Activated CD8-positive, alpha-beta memory T cell treated with anti-CD3 and anti-CD28 coated beads for 48 hours (primary cell): ENCODE measurements at places on chromosomes 12 and 14.

DNA sequence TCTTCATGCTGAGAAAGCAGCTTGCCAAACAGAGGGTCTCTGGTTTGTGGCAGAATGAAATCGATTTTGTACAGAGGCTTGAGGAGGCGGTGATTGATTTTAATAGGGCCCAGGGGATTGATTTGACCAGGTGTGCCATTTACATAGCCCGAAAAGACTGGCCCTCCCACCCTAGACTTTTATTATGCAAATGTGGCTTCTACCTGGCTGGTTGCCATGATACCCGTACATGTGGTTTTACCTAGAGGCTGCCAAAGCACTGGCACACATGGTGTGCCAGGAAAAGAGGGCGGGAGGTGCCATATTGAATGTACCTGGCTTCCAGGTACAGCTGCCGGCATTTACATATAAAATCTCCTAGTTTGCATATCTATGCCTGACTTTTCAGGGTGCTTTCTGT, 18.0 kb upstream of the GUCY2C start:
- DNase-seq, result no peak

GRCh38 chr14:71130491-71131179, 223.4 kb downstream of the PCNX1 start:
- DNase-seq, result no peak

DNA sequence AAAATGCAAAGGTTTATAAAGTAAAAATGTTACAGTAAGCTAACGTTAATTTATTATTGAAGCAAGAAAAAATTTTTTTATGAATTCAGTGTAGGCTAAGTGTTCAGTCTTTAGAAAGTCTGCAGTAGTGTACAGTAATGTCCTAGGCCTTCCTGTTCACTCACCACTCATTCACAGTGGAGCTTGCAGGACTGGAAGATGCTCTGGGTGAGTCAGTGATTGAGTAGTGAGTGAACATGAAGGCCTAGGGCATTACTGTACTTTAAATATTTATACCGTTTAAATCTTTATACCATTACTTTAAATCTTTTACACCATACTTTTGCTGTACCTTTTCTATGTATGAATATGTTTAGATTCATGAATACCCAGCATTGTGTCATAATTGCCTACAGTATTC, 120.3 kb upstream of the SLC38A4 start:
- DNase-seq, result no peak

- DNase-seq, result no peak
Measured at GRCh38 chr12:113092607-113093408, 36.3 kb downstream of the DTX1 start.

DNA sequence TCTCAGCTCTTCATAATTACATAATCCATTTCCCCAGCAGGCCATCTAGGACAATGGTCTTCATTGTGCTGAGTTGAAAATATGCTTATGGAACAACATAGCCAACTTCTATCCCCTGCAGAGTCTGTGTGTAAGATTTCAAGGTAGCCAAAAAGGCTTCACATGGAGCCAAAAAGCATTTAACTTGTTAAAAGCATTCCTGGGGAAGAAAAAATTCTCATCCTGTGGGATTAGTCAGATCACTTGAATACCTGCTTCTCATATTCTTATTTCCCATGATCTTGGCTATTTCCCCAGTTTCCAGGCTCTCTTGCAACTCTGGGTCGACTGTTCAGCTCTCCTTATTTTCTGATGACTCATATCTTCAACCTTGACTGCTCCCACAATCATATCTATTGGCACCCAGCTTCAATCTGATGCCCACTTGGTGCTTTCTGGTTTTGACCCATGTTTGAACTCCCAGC, 178.9 kb downstream of the KLHL28 start:
- no peak for DNase-seq

DNA sequence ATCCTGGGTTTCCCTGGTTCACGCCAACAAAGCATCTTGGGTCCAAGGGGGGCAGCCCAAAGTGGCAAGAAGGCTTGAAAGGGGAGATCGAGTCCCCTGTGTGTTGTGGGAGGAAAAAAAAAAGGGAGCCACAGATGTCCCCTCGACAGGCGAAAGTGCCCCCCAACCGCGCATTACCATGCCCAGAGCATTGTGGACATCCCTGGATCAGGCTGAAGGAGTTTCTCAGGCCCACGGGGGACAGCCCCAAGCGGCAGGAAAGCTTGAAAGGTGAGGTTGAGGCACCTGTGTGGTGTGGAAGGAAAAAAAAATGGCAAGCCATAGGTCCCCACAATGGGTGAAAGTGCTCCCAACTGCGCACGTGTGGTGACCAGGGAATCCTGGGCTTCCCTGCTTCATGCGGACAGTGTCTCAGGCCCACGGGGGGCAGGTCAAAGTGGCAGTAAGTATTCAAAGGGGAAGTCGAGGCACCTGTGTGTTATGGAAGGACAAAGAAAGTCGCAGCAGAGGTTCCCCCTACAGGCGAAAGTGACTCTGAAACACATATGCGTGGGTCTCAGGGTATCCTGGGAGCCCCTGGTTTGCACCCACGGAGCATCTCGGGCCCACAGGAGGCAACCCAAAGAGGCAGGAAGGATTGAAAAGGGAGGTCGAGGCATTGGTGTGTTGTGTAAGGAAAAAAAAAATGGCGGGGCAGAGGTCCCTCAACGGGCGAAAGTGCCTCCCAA, 580.1 kb downstream of the ALG10 start:
- no peak for DNase-seq

- no peak for DNase-seq
Measured at GRCh38 chr14:68401317-68401716, 391.6 kb downstream of the ZFP36L1 start.

DNA sequence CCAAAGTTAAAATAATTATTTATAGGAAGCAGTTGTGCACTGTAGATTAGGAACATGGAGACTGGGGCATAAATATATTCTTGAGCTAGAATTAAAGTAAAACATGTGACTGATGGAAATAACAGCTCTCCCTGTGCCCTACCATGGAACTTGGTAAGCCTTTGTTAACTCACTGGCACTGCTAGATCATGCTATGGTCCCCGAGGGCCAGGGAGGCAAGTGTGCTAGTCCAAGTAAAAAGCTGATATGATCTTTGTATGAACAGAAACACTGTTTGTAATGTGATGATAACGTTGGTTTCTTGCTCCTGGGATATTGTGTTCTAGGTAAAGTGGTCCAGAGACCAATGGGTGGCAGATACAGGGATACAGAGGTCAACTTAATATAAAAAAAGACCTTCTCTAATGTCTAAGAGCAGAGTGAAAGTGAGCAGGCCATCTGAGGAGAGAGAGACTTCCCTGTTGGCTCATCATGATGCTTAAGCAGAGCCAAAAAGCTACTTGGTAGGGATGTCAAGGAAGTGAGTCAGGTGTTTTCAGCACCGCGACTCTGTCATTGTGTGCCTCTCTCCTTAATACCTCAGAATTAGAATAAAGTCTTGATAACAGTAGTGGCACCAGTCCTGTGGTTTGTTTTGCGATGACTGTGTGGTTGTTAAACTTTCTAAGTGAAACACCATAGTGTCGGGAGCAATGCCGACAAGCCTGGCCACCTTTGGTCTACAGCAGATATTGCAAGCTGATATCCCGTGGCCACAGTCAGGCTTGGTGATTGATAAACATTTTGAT, 27.6 kb downstream of the BICD1 start:
- peak; percentile 7 for DNase-seq

DNA sequence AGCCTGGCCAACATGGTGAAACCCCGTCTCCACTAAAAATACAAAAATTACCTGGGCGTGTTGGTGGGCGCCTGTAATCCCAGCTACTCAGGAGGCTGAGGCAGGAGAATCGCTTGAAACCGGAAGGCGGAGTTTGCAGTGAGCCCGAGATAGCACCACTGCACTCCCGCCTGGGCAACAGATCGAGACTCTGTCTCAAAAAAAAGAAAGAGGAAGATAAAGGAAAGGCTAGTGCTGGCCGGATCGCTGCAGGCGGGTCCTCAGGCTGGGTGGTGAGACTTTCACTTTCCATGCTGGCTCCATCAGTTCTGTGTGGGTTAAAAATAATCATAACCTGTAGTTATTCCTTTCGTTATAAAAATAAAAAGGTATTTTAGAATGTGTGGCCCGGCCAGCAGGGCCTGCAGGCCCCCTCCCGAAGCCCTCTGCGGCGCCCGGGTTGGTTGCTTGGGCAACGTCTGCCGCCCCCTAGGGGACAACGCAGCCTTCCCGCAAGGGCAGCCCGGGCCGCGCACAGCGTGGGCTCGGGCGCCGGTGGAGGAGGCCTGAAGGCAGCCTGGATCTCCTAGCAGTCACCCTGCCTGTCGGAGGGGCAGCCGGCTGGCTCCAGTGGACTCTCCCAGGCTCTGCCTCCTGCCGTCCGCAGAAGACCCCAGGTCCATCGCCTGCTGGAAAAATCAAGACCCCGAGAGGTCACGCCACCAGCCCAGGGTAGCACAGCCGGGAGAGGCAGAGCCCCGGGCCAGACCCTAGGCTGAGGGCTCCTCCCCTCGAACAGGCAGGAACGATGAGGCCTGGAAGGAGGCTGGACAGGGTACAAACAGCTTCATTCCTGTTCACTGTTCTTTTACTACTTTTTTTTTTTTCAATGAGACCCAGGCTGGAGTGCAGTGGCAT, 5.0 kb upstream of the SLC25A47 start:
- DNase-seq, result peak; percentile 65

- DNase-seq, result no peak
Measured at GRCh38 chr12:110936367-110937103, 16.2 kb upstream of the MYL2 start.

DNA sequence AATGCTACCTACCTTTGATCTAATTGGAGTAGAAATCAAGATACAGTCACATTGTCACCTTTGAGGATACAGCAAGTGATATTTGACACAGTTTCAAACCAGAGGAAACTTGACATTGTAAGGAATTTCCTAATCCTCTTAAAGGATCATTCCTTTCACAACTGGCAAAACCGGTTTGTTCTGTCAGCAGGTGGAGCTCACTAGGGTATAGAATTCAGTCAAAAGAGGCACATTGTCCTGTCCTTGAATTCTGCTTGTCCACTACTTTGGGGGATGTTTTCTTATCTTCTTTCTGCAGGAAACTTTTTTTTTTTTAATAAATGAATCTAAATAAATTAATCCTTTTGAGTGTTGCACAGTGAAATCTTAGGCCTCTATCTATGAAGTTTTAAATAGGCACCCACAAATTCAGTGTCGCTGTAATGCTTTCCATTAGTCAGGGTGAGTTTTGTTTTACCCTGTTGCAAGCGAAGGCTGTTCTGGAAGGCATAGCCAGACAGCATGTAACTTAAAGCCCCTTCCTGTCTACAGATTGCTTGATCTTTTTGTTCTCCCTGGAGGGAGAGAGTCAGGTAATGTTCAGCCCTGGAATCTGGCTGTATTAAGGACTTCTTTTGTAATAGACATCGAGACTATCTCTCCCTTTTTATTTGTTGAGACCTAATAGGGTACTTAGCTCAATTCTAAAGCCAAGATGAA, 285.0 kb upstream of the RGS6 start:
- DNase-seq, result no peak

DNA sequence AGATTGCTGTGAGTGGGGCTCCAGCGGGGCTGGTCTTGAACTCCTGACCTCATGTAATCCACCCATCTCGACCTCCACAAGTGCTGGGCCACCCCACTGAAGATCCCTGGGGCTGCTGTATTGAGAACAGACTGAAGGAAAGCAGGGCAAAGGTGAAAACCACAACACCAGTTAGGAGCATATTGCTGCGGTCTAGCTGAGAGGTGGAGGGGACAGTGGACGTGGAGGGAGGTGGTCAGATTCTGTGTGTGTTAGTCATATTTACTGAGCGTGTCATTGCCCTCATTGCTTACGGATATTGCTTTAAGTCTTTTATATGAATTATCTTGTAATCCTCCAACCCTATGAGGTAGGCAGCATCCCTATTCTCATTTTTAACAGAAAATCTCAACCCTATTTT, 69.0 kb upstream of the OVCH1 start:
- DNase-seq, result no peak

GRCh38 chr14:75224561-75224960, 48.1 kb upstream of the TMED10 start:
- DNase-seq, result no peak

DNA sequence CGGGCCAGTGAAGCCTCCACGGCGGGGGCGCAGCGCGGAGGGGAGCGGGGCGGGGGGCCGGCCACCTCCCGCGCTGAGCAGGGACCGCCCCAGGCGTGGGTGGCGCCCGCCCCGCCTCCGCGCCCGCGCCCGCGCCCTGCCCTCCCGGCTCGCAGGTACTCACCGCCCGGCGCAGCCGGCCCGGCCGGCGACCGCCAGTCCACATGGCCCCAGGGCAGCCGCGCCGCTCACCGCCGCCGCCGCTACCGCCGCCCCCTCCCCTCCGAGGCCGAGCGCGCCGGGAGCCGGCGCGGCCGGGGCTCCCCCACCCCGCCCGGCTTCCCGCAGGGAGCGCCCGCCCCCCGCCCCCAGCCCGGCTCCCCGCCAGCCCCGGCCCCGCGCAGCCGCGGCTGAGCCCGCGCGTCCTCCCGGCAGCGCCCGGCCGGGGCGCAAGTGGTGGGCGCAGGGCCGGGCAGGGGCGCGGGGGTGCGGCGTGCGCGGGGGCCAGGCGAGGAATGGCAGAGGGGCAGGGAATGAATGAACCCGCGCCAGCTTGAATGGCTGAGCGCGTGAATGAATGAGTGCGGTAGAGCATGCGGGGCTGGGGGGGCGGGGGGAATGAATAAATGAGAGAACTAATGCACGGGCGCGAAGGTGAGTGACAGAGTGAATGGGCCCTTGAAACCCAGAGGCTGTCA, at the start of gene BEGAIN:
BEGAIN (minus strand) TSS at position 332 of the 677 bp plus-strand sequence; CDS start at position 205, 127 bp downstream.
- no peak for DNase-seq

GRCh38 chr14:106872611-106873446, 1346.4 kb downstream of the TMEM121 start:
- peak; percentile 79 for DNase-seq

GRCh38 chr12:69252033-69252432, 12.7 kb downstream of the CPSF6 start:
- DNase-seq, result no peak

GRCh38 chr12:18153826-18154225, 63.8 kb upstream of the RERGL start:
- no peak for DNase-seq

- no peak for DNase-seq
Measured at GRCh38 chr14:73754911-73755360, 40.8 kb upstream of the PNMA1 start.

DNA sequence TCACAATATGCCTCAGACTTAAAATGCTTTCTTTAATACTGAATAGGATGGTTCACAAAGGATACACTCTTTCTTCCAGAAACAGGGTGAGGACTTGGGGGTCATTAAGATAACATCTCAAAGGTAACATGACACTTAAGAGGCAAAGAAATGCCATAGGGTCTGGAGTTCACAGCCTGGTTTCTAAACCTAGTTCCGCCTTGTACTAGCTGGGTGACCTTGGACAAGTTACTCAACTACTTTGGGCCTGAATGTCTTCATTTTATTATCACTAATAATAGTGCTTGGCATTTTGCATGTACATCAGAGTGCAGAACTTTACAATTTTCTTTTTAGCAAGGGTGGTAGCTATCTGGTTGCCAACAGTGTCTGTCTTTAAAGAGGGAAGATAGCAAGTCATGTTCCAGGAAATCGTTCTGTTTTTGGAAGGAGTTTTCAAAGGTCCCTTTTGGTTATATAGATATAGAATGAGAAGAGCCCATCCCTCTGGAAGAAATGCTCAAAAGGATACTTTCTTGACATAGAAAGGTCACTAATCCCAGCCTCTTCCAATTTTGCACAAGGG, 257.8 kb downstream of the NUAK1 start:
- no peak for DNase-seq
